Mesothelial cell of epicardium (in vitro differentiated cells): ENCODE measurements at places on chromosomes 13 and 19. TPM values are rescaled to one million over a fixed set of nuclear protein-coding genes. Genes with fewer than 3 reads are reported as not detected.

Gene ZSCAN5A
- total RNA-seq: 14.8 to 18.8 TPM (median 15.3 TPM) in 3 replicates

Gene PDE4C
- 0.70 to 1.4 TPM (median 0.93 TPM) in 3 replicates for total RNA-seq

Gene KRTDAP
- total RNA-seq: 1.9 to 3.3 TPM (median 2.5 TPM) in 3 replicates

Gene SLC10A2
- not detected in 3 replicates for total RNA-seq

Gene RXFP2
- total RNA-seq: 0.35 to 0.59 TPM (median 0.45 TPM) in 3 replicates

Gene SBNO2
- 48.5 to 56.1 TPM (median 53.0 TPM) in 3 replicates for total RNA-seq

DNA sequence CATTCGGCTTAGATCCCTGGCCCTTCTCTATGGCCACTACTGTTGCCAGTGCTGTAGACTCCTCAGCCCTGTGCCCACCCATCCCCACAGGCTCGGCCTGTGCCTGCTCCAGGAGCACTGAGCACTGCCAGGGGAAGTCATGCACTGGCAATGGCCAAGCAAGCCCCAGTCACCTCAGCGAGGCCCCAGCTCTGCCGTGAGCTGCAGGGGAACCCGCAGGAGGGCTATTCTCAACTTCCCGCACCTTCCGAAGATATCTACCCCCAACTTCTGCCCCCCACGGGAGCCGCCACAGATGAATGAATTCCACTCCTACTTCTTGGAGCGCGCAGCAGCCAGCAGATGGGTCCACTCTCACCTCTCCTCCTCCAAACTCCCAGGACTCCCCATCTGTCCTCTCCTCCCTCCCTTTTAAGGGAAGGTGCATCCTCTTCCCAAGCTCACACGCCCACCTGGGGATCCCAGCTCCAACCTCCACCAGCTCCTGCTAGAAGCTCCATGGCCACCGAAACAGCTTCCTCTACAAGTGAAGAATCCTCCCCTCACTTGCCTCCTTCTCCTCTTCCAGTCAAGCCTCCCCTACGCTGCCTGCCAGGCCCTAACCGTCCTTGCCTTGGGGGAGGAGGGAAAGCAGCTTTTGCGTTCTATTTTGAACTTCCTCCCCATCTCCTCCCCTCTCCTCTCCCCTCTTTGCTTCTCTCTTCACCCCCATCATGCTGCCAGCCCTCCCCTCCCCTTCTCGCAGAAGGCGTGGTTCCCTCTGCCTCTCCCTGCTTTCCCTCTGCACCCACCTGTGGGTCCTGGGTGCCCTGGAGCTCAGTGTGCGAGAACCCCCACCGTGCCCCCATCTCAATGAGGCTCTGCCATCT, 52.2 kb downstream of the PEPD start:
- peaks cover 55% of the 10 kb centered on the region for H3K4me1 ChIP-seq
- no peak overlapping the region for H3K4me3 ChIP-seq
- H3K27me3 ChIP-seq: no peaks in the 10 kb centered on the region
- H3K36me3 ChIP-seq: peaks cover 6% of the 10 kb centered on the region
- no peak overlapping the region for H3K27ac ChIP-seq

DNA sequence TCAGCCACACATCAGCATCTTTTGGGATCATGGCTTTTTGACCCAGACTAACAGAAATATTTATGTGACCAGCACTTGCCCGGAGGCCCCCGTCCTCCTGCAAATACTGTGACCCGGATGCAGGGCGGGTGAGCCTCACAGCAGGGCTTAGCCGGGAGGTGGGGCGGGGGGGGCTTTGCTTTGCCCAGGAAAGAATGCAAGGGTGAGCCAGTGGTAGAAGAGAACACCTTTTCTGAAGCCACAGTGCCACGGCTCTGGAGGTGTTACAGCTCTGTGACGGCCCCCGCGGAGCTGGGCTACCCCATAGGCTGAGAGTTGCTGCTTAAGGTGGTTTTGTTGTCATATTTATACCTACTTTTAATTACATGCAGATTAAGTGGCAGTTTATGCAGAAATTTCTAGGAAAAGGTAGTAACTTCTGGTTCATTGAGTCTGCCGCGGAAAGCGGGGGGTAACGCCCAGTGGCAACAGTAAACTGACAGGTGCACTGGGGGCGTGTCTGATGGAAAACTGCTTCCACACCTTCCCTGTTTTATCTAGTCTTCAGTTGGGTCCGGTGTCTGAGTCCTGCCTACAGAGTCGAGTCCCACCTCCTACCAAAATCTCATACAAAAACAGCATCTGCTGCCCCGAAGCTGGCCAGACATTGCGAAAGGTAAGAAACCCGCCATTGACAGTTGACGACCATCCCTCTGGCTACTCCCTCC, 187.9 kb downstream of the TEX29 start:
- H3K4me3 ChIP-seq: no peak overlapping the region
- DNase-seq: no peak
- H3K4me1 ChIP-seq: no peaks in the 10 kb centered on the region
- no peak overlapping the region for H3K27ac ChIP-seq
- H3K27me3 ChIP-seq: peaks cover 71% of the 10 kb centered on the region

GRCh38 chr19:27660428-27660827, 1552.5 kb downstream of the UQCRFS1 start:
- no peaks in the 10 kb centered on the region for H3K36me3 ChIP-seq
- H3K4me1 ChIP-seq: no peaks in the 10 kb centered on the region
- no peak overlapping the region for H3K4me3 ChIP-seq
- H3K27me3 ChIP-seq: no peaks in the 10 kb centered on the region

GRCh38 chr13:77565635-77566034, 30.1 kb downstream of the SCEL start:
- H3K27me3 ChIP-seq: peaks cover 20% of the 10 kb centered on the region
- no peak overlapping the region for H3K27ac ChIP-seq
- peaks cover under 1% of the 10 kb centered on the region for H3K4me1 ChIP-seq

- no peaks in the 10 kb centered on the region for H3K27me3 ChIP-seq
- H3K36me3 ChIP-seq: no peaks in the 10 kb centered on the region
- H3K4me1 ChIP-seq: peaks cover 5% of the 10 kb centered on the region
- no peak for DNase-seq
These were observed 45.6 kb upstream of the UBE2L5 start for GRCh38 chr13:30376426-30377311.
